ENCODE measurements at places on chromosomes 16 and 17.
A peak's percentile ranks its signal among the peaks of the same experiment; 100 is the strongest.

- no peak for DNase-seq
These were observed 20.5 kb downstream of the CDC42EP4 start for GRCh38 chr17:73291260-73291801.

DNA sequence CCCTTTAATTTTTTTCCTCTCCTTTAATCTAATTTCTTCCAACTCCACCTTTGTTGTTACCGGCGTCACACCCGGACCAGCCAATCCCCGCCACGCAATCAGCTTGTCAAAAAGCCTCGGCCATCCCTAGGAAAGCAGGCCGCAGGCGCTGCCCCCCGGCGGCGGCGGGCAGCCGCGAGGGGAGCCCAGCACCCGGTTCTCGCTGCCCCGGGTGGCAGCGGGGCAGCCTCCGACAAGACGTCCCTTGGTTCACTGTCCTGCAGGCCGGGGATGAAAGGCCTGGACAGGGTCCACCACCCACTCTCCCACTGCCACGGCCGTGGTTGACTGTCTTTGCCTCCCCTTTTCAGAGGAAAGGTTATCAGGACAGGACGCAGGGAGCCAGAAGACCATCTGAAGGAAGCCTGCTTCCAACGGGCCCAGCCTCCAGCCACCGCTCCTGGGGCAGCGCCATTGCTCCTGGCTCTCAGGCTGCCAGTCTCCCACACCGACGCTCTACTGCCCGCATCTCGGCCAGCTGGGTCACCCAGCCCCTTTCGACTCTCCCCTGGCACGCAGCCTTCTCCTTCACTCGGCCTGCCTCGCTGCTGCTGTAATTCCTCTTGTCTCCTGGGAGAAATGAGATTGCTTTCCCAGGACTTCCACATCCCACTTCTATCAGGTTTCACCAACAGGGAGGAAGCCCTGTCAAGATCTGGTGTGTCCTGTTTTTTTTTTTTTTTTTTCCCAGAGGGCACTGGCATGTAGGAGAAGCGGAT is 2.8 kb upstream of the UBTF start:
- DNase-seq, result no peak

GRCh38 chr17:57493171-57493570 is 236.8 kb downstream of the MSI2 start:
- no peak for DNase-seq

DNA sequence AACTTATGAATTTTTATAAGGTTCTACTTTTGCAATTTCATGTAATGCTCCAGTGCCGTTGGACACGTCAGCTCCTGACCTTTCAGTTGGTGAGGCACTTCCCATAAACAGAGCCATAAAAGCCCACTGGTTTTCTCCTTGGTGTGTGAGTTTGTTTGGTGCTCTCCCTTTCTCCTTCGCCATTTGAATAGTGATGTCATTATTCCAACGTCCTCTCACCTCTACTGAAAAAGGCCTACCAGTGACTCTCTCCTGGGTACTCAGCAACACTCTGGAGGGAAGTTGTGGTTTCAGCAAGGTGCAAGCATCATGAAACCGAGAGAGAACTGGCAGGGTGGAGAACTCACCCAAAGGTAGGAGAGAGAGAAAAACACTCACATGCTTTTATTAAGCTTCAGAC is 29.6 kb upstream of the HNF1B start:
- no peak for DNase-seq

- no peak for DNase-seq
These were observed 9.8 kb downstream of the RASL10B start for GRCh38 chr17:35740997-35741931.

GRCh38 chr17:81967533-81968395 is 6.8 kb upstream of the NOTUM start:
- peak; percentile 58 for DNase-seq

DNA sequence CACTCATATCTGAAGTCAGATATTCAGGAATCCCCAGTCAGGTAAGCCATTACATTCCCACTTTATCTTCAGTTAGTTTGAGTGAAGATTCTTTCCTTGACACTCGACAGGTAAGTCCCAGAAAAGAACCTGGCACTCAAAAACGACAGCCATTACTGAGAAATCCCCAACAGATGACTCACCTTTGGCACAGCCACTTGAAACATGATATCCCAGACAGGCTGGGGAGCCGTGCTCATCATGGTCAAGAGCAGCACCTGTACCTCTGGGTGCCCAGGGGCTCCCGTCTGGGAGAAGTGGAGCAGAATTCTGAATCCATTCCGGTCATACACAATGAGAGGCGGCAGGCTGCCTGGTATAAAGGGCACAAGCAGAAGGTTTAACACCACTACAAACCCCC is 16.8 kb upstream of the COG7 start:
- no peak for DNase-seq

DNA sequence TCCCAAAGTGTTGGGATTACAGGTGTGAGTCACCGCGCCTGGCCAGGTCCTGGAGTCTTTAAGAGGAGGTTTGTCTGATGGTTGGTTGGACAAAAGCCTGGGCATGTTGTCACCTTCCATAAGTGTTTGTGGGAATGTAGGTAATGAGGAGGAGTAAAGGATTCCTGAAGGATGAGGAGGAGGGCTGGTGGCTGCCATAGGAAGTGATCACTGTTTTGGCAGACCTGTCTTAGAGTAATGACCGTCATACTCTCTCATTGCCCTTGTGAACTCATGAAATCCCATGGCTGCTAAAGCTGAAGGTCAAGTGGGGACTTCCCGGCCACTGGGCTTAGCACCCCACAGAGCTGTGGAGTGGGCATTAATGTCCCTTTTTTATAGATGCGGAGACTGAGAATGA is 40.5 kb downstream of the TENT4B start:
- no peak for DNase-seq

GRCh38 chr16:70804153-70804733 is 3.3 kb upstream of the VAC14 start:
- DNase-seq, result no peak

DNA sequence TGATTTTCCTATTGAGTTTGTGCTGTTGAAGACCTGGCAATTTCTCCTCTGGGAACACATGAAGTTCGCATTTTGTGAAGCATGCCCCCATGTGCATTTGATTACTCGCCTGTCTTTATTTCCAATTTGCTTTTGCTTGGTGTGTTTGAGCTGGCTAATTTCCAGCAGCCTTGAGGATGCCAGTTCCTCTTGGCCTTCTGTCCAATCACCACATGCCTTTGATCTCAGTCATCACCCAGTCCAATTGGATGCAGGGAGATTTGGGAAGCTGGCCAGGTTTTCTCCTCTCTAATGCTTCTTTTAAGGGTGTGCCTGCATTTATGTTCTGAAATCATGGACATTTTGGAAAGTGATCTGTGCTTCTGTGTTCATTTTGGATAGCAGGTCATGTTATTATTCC is 3.8 kb upstream of the TMEM100 start:
- DNase-seq, result no peak

DNA sequence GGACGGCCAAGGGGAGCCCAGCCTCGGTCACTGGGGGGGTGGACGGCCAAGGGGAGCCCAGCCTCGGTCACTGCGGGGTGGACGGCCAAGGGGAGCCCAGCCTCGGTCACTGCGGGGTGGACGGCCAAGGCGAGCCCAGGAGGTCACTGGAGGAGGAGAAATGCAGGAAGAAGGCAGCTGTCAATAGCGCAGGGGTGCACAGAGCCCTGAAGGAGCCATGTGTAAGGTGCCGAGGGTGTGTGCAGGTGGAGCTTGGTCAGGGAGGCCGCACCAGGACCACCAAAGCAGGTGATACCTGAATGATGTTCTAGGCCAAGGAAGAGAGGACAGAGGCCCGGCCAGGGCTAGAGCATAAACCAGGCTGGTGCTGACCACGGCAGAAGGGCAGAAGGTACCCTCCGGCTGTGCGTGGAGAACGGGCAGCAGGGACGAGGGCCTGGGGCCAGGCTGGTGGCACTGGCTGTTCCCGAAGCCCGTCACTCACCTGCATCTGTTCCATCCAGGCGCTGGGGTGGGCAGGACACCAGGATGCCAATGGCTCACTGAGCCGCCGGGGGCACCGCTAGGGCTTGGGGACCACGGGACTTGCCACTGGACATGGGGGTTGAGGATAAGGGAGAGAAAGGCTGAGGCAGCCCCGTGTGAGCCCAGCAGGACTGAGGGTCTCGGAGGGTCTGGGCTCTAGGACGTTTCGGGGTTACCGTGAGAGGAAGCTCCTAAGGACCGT is 5.9 kb upstream of the CCDC57 start:
- DNase-seq, result no peak

- no peak for DNase-seq
These were observed 2.8 kb upstream of the ABCA8 start for GRCh38 chr17:68957944-68958343.

DNA sequence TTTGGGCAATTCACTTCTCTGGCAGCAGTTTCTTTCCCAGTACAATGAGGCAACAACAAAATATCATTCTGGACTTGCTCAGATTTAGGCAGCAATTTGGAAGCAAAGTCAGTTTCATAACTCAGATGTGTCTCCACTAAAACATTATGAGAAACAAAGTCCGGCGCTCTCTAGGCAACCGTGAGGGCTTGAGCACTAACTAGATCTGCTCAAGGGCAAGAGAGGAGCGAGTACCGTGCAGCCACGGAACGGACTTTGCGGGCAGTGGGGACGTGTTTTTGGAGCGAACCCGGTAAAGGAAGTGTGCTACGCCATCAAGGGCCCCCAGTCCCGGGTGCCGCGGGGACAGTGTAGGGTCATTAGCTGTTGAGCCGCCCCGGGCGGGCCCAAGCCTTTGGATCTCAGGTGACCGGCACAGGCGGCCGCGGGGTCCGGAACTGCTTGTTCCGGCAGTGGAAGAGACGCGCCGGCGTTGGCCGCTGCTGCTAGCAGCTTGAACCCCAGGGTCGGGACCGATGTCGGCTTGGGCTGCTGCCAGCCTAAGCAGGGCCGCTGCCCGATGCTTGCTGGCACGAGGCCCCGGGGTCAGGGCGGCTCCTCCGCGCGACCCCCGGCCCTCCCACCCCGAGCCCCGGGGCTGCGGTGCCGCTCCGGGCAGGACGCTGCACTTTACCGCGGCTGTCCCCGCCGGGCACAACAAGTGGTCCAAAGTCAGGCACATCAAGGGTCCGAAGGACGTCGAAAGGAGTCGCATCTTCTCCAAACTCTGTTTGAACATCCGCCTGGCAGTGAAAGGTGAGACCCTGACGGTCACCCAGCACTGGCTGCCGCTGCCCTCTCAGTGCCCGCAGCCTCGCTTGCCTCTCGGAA is at the start of gene TACO1:
TACO1 (plus strand) TSS at position 327 of the 870 bp plus-strand sequence; CDS start at position 516, 189 bp downstream.
- DNase-seq, result peak; percentile 44

DNA sequence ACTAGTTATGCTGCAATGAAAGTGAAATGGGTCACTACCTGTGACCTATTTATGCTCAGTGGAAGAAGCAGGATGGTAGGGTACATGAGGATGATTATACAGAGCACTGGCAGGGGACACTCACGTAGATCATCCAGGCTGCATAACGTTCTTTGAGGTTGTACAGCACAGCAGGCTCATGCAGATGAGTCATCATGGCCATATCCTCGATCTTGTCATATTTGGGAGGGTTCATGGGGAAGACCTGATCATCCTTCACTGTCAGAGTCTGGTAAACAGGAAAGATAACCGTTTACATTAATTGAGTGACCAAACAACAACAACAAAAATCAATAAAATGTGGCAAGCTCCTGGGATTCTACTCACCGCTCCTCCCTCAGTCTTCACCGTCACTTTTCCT is 2.1 kb downstream of the MYH2 start:
- DNase-seq, result no peak

DNA sequence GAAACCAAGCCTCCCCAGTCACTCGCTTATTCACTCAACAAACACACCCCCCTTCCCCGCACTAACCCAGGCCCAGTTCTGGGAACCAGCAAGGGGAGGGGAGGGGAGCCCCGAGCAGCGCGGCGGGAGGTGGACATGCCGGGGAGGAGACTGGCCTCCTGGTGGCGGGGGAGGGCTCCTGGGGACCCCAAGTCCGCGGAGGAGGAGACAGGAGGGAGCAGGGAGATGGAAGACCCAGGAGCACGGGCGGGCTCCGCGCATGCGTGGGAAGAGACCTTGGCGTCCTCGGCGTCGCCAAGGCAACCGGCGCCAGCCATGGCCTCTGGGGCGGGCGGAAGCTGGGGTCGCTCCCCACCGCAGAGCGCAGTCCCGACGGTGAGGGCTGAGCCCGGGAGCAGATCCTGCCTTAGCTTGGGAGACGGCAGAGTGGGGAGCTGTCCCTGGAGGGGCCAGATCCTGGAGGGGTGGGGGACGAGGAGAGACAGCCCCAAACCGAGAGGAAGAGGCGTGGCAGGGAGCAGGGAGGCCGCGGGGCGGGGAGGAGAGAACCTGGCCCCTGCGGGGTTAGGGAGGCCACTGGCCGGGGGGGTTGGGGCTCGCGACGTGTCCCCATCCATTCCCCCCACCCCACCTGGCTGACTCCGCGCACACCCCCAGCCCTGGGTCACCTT is at the start of gene PRR29:
PRR29 (plus strand) TSS at position 302 of the 671 bp plus-strand sequence; CDS start at position 316, 14 bp downstream.
- peak; percentile 62 for DNase-seq

DNA sequence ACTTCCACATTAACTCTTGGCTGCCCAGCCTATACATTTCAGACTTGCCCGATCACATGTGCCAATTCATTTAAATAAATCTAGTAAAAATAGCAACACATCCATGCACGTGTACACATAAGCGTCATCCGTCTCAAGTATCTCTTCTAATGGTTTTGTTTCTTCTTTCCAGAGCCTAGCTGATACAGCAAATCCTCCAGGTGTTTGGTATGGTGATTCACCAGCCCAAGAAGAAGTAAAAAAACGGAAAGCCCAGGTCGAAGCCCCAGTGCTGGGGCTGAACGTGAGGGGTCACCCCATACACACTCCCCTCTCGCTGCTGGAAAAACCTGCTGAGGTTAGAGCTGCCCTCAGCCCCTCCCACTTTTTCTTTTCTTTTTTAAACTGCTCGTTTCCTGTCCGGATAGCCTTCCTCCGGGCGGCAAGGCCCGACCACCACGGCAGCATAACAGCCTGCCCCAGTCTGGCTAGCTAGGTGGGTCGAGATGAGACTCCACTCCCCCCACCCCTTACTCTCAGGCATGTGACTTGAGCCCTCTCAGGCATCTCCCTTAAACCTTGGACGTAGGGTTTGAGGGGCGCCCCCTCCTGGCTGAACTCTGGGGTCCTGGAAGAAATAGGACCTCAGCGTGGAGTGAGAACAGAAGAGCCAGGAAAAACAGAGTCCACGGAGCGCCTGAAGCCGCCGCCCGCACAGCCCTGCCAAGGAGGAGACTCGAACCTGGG is 13.9 kb upstream of the OR1F1 start:
- DNase-seq, result no peak

- peak; percentile 38 for DNase-seq
These were observed 23.6 kb upstream of the ABR start for GRCh38 chr17:1203111-1203966.

Data from activated CD4-positive, CD25-positive, alpha-beta regulatory T cell (primary cell).